SJCRH30 (cell line): ENCODE measurements at places on chromosomes 11 and 22. TPM values are rescaled to one million over a fixed set of nuclear protein-coding genes. Genes with fewer than 3 reads are reported as not detected.

DNA sequence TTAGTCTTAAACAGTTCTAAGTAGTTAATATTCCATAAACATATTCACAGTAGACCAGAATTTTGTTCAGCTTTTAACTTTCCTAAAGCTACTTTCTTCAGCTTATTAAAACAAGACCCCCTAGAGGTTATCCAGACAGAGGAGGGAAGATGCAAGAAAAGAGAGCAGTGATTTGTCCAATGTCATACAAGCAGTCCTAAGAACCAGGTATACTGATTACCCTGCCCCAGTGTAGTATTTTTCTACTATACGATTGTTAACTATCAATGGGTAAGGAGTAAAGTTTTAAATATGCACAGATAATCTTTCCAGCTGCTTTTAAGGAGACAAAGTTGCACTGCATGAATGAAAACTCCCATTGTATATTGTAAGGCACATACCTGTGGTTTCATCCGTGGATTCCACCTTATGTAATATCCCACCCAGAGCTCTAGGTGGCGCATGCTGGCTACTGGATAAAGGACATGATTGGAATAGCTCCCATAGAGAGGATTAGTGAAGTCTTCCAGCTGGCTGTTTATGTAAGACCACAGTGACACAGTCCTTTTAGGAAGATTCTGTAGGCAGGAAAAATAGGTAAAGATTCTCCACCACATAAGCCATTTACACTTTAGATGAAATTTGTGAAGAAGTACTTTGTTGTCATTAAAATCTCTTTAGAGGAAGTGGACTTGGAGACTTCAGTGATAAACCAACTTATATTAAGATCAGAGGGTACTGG, 45.6 kb downstream of the CEP57 start:
- peak overlapping the region; percentile 65 for H3K27ac ChIP-seq
- DNase-seq: peak; percentile 75
- no peaks in the 10 kb centered on the region for H3K27me3 ChIP-seq

DNA sequence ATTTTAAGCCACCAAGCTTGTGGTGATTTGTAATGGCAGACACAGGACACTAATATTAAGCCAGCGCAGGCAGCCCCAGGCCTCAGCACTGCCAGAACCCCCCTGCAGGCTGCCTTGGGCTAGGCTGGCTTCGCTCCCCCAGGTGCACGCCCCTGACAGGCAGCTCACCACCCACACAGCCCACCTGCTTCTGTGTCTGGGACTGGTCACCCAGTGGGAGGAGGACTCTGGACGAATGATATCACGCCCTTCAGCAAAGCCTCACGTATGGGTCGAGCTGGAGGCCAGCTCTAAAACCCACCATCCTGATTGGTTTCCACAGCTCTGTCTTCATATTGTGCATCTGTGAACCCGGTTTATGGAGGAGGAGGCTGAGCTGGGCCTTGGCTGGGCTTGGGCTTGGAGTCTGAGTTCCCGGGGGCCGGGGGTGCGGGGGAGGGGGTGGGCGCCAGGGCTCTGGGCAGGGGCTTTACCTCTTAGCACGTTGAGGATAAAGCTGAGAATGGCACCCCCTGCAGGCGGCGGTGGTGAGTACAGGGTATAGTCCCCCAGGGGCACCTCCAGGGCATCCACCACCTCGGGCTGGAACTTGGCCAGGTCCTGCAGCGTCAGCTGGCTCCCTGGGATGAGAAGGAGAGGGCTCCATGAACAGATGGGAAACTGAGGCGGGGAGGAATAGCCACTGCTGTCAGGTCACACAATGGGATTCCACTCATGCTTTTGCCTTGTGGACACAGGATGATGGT, 13.8 kb downstream of the GGT5 start:
- peak; percentile 27 for DNase-seq
- no peak overlapping the region for H3K4me3 ChIP-seq
- no peak overlapping the region for H3K27ac ChIP-seq
- H3K36me3 ChIP-seq: no peaks in the 10 kb centered on the region; the same call in 1 of the 2 replicates
- no peaks in the 10 kb centered on the region for H3K4me1 ChIP-seq

The DNAJB13 gene
- not detected in 2 replicates for total RNA-seq

DNA sequence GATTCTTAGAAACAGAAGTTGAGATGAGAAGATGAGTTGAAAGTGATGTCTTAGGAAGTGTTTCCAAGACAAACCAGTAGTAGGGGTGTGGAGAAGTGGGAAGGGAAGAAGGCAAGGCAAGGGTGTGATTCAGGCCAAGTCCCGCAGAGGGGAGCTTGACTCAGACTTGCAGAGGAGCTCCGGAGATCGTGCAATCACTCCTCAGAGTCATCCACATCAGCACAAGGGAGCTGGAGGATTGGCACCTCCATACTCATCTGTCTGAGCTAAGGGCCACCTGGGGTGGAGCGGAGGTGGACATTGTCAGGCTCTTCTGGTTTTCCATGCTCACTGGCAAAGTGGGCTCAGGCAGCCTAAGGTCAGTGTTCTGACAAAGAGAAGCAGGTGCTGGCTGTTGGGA, 44.4 kb downstream of the CHRDL2 start:
- no peaks in the 10 kb centered on the region for H3K27me3 ChIP-seq
- no peak for DNase-seq
- no peak overlapping the region for H3K4me3 ChIP-seq
- no peak overlapping the region for H3K27ac ChIP-seq

The OR51B5 gene
- total RNA-seq: 0.28 TPM in 1 of 2 replicates, not detected in the other

The MRGPRF gene
- 0.35 and 0.51 TPM in 2 replicates for total RNA-seq

DNA sequence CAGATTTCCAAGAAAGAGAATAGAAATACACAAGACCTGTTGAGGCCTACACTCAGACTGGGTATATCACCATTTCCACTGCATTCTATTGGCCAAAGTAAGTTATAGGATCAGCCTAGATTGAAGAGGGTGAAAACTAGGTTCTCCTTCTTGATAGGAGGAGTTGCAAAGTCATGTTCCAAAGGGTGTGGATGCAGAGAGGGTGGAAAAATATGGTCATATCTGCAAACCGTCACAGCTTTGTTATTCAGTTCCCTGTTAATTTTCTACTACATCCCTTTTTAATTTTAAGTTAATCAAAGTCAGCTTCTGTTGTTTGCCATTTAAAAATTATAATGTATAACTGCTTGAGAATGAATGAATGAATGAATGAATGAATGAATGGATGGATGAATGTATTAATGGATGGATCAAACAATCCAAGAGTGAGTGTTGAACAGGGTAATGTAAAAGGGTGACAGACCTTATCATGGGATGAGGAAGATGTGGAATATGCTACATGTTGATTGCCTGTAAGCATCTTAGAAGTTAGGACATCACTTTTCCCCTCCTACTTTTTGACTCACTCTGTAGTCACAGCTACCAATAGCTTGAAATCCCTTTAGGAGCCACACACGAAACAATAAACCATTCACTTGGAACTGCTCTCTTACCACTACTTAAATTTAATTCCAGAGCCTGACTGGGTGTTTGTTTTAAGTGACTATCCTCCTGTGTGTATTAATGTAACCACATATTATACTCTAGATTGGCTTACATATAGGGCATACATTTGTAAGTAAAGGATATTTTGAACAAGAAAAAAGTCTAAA, 121.5 kb downstream of the CCDC34 start:
- DNase-seq: peak; percentile 57
- no peak overlapping the region for H3K4me3 ChIP-seq
- H3K36me3 ChIP-seq: no peaks in the 10 kb centered on the region

- H3K36me3 ChIP-seq: no peaks in the 10 kb centered on the region
- DNase-seq: no peak
- no peak overlapping the region for H3K27ac ChIP-seq
- no peaks in the 10 kb centered on the region for H3K4me1 ChIP-seq
- peaks cover 3% of the 10 kb centered on the region for H3K27me3 ChIP-seq
These were observed 866.6 kb downstream of the BRD1 start for GRCh38 chr22:48960980-48961660.

The ELFN2 gene
- total RNA-seq: under 0.01 and 0.02 TPM in 2 replicates

- H3K4me3 ChIP-seq: no peak overlapping the region
- DNase-seq: peak; percentile 47
- H3K36me3 ChIP-seq: no peaks in the 10 kb centered on the region
These were observed 593.2 kb downstream of the INSC start for GRCh38 chr11:15707971-15708370.

- H3K27me3 ChIP-seq: no peaks in the 10 kb centered on the region
- peaks cover 40% of the 10 kb centered on the region for H3K4me1 ChIP-seq
- H3K36me3 ChIP-seq: no peaks in the 10 kb centered on the region
- peak overlapping the region; percentile 68 for H3K27ac ChIP-seq
These were observed 84.7 kb upstream of the AKIP1 start for GRCh38 chr11:8826139-8826786.

The CAPN5 gene
- total RNA-seq: 4.5 and 4.8 TPM in 2 replicates

DNA sequence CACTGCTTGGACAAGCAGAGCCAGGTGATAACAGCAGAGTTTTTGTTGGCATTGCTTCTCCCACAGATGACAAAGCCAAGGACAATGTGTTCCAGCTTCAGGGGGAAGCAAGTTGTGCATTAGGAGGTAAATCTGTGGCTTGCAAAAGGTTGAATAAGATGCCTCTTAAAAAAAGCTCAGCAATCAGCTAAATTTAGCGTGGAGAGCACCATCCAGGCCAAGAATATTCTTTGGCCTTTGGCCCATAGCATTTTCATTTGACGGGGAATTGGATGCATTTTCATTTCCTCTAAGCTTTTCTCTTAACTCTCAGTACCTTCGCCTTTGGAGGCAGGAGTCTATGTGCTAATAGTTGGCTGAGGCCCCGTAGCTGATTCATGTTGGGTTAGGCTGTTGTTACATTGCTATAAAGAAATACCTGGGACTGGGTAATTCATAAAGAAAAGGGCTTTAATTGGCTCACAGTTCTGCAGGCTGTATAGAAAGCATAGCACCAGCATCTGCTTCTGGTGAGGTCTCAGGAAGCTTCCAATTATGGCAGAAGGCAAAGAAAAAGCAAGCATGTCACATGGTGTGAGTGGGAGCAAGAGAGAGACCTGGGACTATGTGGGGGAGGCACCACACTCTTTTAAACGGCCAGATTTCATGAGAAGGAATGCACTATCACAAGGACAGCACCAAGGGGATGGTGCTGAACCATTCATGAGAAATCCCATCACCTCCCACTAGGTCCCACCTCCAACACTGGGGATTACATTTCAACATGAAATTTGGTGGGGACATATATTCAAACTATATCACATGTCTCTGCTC, 350.1 kb upstream of the C11orf87 start:
- no peak overlapping the region for H3K4me3 ChIP-seq
- H3K4me1 ChIP-seq: no peaks in the 10 kb centered on the region
- peak; percentile 11 for DNase-seq
- H3K27me3 ChIP-seq: no peaks in the 10 kb centered on the region
- H3K27ac ChIP-seq: peak overlapping the region; percentile 24; the same call in 1 of the 2 replicates

- H3K36me3 ChIP-seq: no peaks in the 10 kb centered on the region
- H3K4me1 ChIP-seq: no peaks in the 10 kb centered on the region
- H3K27ac ChIP-seq: no peak overlapping the region
- H3K4me3 ChIP-seq: no peak overlapping the region
- H3K27me3 ChIP-seq: no peaks in the 10 kb centered on the region
- DNase-seq: no peak
These were observed 34.4 kb downstream of the PRCP start for GRCh38 chr11:82865841-82866240.

DNA sequence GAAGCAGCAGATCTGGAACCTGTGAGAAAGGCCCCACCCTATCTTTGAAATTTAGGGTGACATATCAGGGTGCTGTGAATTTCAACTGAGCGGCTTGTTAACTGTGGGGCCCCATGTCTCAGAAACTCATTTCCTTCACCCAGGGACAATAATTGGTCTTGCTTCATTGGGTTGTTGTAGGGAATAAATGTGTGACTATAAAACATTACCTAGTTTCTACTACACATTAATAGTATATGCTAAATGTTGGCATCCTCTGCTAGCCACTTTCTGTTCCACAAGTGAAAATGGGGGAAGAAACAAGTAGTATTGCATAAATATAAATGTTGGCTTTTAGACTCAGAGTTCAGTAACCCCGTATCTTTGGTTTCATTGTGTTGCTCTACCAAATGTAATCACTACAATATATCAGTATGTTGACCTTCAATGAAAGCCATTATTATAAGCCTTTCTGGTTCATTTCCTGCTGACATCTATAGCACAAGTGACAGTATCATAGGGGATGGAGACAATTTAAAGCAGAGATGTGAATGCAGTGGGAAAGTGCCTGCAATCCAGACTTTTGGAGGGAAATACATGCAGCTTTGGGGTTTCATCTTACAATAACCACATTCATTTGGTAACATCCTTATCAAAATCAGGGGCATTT, 905.5 kb upstream of the RAG2 start:
- no peak for DNase-seq
- no peaks in the 10 kb centered on the region for H3K36me3 ChIP-seq
- no peak overlapping the region for H3K4me3 ChIP-seq
- H3K4me1 ChIP-seq: peaks cover 39% of the 10 kb centered on the region
- peak overlapping the region; percentile 94 for H3K27ac ChIP-seq

The TTLL1 gene
- total RNA-seq: 2.8 and 2.9 TPM in 2 replicates

The OR2AT4 gene
- not detected in 2 replicates for total RNA-seq

The APBB1 gene
- 19.6 and 20.2 TPM in 2 replicates for total RNA-seq
